Stimulated activated CD8-positive, alpha-beta memory T cell treated with anti-CD3 and anti-CD28 coated beads, Interleukin-15, amount 100 ng/mL, for 1 hour (primary cell): ENCODE measurements at places on chromosomes 3 and 15.

GRCh38 chr15:59611276-59612260 is at the start of gene GCNT3:
Gene GCNT3 (plus strand): TSS chr15:59611783. CDS start chr15:59618239, 6,456 bp downstream.
- no peak for DNase-seq

GRCh38 chr3:65677486-65678010 is 361.2 kb downstream of the MAGI1 start:
- no peak for DNase-seq

- DNase-seq = no peak
These were observed 173.7 kb downstream of the SSR3 start for GRCh38 chr3:156381253-156381652.

- DNase-seq = no peak
These were observed 148.4 kb downstream of the TIGIT start for GRCh38 chr3:114442246-114442645.

GRCh38 chr3:89239774-89240173 is 132.4 kb downstream of the EPHA3 start:
- DNase-seq = no peak

GRCh38 chr15:99408236-99409096 is 157.2 kb downstream of the LRRC28 start:
- no peak for DNase-seq
